ENCODE measurements at places on chromosomes 4 and X.

- no peak for DNase-seq
These were observed 197.1 kb upstream of the MAGEB18 start for GRCh38 chrX:25941087-25941486.

DNA sequence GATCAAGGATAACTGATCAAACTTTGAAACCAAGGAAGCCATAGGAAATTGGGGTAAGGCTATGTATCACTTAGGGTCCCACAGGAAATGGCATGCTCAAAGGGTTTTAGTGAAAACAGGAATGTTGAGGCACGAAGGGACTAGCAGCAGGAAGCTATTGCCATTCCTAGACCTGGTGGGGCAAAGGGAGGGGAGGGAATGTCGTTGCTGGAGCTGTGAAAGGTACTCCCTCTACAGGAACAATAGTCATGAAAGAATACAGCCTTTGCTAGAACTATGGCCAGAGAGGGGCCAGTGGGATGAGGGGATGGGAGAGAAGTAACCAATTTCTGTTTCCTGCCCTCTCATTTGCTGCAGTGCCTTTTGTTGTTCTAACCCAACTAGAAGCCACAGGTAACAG, 11.9 kb downstream of the REPS2 start:
- no peak for DNase-seq

DNA sequence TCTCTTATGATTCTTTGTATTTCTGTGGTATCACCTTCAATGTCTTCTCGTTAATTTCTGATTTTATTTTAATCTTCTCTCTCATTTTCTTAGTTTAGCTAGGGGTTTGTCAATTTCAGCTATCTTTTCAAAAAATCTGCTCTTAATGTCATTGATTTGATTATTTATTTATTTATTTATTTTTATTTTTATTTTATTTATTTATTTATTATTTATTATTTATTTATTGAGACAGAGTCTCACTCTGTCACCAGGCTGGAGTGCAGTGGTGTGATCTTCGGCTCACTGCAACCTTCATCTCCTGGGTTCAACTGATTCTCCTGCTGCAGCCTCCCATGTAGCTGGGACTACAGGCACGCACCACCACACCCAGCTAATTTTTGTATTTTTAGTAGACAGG, 194.1 kb downstream of the SCFD2 start:
- no peak for DNase-seq

DNA sequence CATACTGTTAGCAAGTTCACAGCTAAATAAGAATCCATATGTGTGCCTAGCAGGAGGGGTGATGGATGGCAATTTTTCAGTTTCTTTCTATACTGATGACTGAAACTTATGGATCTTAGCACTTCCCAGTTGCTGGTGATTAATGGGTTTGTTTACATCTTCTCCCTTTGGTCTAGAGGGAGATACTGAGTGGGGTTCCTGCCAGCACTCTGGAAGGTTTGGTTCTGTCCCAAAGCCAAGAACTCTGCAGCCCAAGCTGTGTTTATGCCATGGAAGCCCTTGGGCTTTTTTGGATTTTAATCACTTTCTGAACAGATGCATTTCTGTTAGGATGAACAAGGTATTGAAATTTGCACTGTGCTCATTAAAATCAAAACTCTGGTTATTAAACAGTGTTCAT, 43.5 kb downstream of the DDIT4L start:
- no peak for DNase-seq

DNA sequence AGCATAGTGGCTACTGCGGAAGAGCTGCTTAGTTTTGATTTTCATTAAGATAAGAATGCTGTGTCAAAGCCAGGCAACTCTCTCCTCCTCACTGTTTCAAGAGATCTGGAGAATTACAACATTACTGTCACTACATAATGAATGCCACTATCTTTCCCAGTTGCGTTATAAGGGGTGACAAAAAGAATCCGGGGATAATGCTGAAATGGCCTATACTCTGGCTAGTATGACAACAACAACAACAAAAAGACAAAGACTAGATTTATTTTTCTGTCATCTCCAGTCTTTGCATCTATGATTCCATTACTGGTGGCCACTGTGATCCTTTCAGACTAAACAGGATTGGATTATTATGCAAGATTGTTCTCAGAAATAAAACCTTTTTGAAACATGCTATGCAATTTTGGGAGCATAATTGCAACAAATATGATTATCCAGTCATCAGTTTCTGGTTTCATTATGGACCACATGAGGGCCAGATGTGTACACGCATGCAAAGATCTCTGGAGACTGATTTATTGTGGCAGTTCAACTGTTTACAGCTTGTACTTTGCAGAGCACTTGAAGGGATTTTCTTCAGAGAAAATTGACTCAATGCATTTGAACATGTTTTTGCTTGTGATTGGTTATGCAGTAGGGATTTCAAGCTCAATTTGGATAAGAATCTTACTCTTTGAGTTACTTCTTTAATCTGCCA, 31.1 kb upstream of the SPANXB1 start:
- no peak for DNase-seq

DNA sequence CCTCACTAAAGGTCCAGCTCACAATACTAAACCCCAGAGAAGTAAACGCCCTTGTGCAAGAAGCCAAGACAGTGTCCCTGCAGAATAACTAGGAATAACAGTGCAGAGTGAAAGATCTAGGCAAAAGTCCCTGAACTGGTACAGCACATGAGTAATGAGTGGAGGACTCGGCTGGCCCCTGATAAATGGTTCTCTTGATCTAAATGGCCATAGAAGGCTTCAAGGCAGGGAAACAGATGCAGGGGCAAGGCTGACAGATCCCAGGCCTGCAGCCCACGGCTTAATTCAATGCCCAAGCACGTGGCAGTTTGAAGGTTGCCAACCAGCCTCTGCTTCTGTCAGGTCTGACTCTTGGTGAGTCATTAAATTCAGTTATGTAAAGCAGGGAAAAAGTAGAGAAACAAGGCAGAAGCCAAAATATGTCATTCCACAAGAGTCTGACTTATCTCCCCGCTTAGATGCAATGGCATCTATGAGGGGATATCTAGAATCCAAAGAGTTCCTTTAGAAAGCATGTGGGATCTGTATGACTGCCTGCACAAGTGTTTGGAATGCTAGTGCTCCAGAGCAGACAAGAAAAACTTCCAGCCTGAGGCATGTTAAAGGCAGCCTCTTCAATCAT, 121.3 kb downstream of the PRDM5 start:
- no peak for DNase-seq

DNA sequence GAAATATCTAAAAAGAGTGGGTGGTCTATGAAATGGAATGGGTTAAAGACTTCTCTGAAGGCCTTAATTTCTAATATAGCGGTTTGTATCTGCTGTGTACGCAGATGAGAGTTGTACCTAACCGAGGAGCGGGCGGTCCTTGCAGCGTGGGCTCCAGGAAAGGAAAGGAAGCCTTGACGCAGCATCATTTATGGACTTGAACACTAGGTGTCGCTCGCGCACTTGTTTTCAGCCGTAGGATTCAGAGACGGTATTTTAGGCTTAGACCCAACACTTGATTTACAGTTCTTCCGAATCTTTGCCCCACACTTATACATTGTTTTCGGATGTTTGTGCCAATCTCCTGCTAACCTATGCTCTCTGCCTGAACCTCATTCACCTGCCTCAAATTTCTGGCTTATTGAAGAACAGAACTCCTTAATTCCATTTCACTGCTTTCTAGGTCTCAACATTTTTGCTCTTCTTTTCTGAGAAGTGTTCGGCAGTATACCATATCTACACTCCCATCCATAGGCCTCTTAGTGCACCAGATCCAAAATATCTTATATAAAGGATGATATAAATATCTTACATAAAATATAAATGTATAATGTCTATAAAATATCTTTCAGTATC, 48.9 kb upstream of the AADAT start:
- peak; percentile 26 for DNase-seq

- no peak for DNase-seq
These were observed 53.7 kb downstream of the ANXA5 start for GRCh38 chr4:121642876-121643585.

DNA sequence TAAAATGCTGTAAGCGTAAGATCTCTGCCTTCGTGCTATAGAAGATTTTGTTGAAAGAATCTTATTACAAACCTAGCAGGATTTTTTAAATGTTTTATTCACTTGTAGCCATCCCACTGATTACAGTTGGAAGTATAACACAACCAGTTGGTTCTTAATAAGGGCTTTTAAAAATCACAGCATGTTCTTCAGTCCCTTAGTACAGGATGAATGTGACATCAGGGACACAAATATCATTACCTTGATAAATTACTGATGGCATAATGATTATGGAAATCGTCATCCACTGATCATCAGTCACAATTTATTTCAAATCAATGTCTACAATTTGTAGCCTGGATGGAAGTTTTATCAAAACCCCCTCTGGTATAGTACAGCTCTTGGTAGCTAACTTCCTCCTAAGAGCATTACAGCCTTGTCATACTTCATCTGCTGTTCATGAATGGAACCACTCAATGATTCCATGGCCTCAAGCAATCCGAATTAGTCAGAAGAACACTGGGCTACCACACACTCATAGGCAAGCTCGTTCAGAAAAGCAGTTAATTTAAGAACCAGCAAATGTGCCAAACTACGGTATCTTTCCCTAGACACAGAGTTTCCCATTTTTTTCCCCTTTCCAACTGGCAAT, 389.2 kb upstream of the TENM3 start:
- DNase-seq, result no peak

Data from activated CD4-positive, alpha-beta T cell treated with anti-CD3 and anti-CD28 coated beads, Interleukin-2, amount 50 U/mL, for 24 hours (primary cell).